Caki2 (cell line): ENCODE measurements at places on chromosomes 5 and 9. TPM values are rescaled to one million over a fixed set of nuclear protein-coding genes. Genes with fewer than 3 reads are reported as not detected.

Gene UBAP1
- 79.8 and 85.0 TPM in 2 replicates for total RNA-seq

Gene LHX3
- total RNA-seq, result not detected in 2 replicates

Gene TMC1
- not detected in 2 replicates for total RNA-seq

Gene ROPN1L
- 3.2 and 3.6 TPM in 2 replicates for total RNA-seq

Gene CARTPT
- total RNA-seq, result not detected in 2 replicates
